ENCODE measurements at places on chromosomes 12 and 14.

DNA sequence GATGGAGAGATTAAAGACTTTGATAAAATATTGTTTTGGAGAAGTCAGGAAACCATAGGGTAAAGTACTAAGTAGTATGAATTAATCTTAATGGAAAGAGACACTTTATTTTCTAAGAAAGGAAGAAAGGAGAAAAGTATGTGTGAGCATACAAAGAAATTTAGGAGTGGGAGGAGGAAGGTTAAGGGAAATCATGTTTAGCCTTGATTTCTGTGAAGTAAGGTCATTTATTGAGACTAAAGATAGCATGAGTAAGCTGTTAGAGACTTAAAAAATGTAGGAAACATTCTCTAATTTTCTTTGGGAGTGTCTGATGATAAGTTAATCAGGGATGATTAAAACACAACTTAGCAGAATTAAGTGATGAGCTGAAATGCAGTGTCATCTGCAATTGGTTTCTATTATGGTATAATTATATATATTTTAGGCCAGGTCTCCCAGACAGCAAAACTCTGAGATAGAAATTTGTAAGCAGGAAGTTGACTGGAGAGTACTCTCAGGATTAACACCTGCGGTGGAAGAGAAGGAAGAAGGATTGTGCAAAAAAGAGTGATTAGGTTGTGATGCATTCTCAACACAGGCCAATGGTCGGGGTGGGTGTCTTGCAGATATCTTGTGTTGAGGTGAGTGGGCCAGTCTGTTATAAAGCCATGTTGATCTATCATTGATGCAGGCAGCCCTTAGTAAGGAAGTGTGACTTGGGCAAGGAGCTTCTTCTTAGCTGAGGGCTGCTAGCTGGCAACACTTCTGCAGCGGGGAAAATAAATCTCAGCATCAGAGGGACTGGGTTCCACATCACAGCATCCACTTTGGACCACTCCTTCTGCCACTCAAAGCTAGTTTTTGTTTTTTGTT, 256.2 kb downstream of the AEBP2 start:
- DNase-seq, result no peak

GRCh38 chr12:63843254-63843720, 1.2 kb upstream of the SRGAP1 start:
- DNase-seq, result no peak

DNA sequence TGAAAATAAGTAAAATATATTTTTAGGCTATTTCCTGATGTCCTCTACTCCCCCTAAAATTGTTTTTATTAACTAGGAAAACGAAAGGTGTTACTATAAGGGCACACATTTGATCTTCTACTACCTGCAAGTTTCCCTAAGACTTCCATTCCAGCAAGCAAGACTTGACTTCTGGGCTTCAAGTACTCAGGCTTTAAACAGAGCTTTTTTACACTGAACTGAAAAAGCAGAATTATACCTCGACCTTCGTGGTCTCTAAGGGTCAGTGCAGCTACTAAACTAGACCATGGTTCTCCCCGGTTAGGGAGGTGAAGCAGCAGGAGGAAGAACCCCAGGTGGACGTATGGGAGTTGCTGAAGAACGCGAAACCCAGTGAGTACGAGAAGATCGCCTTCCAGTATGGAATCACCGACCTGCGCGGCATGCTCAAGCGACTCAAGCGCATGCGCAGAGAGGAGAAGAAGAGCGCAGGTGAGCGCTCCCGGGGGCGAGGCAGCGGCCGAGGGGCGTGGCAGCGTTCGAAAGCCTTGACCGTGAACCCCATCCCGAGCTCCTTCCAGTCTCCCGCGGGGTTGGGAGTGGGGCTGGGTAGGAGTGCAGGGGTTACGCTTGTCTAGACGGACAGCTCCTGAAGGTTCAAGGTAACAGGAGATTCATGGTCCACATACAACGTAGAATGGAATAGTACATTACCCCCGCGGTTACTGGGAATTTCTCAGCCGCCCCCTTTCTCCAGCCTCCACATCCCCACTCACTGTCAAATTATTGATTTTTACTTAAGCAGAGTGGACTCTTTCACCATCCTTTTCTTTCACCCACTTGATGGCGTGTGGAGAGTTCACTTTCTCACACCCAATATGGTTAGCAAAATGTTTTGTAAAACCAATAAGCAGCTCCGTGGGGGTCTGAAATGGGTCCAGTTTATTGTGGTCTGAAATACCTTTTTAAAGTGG, 47.6 kb downstream of the MYBPC1 start:
- no peak for DNase-seq

GRCh38 chr12:26966842-26967241, 28.6 kb downstream of the FGFR1OP2 start:
- DNase-seq, result no peak

DNA sequence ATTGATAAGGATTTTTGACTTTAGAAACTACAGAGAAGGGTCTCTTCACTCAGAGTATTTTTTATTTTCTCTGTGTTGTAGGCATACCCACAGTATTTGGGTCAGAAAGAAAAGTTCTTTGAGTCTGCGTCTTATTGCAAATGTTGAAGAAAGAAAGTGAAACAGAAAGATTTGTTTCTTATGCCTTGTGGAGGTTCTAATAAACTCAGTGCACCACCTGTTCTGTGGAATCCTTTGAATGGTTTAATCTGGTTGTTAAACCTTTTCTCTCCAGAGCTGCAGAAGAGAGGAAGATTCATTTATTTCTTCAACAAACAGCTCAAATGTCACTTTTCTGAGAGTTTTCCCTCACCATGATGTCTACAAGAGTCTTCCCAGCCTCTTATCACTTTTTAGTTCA, 146.6 kb upstream of the PLEKHG7 start:
- DNase-seq, result no peak

GRCh38 chr12:4567073-4567881, 5.3 kb downstream of the DYRK4 start:
- DNase-seq, result no peak

DNA sequence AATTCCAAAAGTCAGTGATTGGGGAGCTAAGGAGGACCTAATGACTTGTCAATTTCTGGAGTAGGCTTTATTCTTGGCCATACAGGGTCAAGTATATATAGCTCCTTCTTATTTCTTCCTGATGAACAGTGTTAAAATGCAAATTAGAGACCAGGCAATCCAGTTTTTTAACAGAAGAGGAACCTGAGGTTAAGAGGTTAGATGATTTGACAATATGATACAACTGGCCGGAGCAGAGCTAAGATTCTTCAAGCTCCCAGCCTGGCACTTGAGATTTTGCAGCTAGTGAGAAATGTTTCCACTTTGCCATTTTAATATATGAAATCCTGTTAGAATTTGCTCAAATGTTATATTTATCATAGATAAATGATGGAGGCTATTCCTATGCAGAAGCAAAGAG, 204.0 kb downstream of the SSPN start:
- DNase-seq, result no peak

DNA sequence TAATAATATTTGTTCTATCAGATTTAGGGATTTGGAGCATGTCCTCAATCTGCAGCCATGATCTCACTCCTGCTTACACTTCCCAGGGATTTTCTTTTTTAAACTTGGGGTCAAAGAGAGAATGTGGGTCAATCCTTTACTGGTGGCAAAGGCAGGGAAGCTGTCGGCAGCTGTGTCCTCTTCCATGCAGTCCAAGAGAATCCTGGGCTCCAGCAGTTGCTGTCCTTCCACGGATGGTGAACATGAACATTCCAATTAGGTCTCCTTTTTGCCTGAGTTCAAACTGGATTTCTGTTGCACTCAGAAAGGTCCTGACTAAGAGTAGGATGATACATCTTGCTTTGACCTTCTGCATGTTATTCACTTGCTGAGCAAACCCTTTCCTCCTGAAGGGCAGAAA, 73.9 kb downstream of the ARL6IP4 start:
- no peak for DNase-seq

DNA sequence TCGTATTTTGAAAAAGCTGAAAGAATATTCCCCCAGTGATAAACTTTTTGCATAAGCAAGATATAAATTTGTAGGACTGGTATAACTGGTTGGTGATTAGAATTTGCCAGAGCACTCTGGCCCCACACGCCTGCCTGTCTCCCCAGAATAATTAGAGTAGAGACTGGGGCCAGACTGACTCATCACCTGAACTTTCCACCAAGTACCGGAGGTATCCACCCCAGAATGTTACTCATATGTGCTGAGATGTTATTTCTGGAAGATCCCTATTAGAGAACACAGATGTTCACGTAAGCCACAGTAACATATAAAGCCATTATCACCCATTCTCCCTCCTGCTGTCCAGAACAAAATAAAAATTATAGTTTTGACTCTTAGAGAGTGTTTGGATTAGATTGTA, 49.5 kb upstream of the PIWIL1 start:
- no peak for DNase-seq

DNA sequence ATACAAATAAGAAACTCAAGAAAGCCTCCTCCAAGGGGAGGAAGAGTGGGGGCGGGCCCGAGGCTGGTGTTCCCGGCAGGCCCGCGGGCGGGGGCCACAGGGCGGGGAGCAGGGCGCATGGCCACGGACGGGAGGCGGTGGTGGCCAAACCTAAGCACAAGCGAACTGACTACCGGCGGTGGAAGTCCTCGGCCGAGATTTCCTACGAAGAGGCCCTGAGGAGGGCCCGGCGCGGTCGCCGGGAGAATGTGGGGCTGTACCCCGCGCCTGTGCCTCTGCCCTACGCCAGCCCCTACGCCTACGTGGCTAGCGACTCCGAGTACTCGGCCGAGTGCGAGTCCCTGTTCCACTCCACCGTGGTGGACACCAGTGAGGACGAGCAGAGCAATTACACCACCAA, 8.7 kb downstream of the DACT1 start:
- DNase-seq, result no peak

DNA sequence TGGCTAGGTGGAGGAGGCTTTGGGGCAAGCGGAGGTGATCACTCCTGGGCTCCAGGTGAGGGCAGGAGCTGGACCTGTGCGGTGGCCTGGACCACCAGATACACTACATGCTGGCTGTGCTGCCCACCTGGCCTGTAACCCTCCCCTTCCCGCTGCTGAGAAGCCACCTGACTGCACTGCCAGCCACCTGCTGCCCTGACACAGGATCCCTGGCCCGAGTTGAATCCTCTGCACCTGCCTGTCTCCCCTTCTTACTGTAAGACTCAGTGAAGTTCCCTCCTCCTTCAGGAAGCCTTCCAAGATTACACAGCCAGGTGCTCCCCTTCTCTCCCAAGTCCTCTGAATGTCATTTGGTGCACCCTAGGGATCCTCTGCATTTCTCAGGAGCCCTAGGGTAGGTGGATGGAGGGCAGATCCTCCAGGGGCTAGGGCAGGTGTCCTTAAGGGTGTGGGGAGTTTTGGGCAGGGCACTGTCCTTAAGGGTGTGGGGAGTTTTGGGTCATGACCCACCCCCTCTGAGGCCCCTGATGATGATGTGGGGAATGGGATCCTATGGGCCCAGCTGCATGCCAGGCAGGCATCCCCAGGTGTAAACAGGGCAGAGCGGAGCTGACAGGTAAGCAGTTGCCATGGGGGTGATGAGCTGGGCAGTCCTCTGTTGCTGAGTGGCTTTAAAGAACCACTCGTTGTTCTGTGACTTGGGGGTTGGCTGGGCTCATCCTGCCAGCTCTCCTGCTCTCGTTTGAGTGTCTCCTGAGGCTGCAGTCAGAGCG, 6.7 kb upstream of the MTA1 start:
- DNase-seq, result no peak

- DNase-seq, result no peak
These were observed 587.4 kb downstream of the AACS start for GRCh38 chr12:125652681-125653080.

DNA sequence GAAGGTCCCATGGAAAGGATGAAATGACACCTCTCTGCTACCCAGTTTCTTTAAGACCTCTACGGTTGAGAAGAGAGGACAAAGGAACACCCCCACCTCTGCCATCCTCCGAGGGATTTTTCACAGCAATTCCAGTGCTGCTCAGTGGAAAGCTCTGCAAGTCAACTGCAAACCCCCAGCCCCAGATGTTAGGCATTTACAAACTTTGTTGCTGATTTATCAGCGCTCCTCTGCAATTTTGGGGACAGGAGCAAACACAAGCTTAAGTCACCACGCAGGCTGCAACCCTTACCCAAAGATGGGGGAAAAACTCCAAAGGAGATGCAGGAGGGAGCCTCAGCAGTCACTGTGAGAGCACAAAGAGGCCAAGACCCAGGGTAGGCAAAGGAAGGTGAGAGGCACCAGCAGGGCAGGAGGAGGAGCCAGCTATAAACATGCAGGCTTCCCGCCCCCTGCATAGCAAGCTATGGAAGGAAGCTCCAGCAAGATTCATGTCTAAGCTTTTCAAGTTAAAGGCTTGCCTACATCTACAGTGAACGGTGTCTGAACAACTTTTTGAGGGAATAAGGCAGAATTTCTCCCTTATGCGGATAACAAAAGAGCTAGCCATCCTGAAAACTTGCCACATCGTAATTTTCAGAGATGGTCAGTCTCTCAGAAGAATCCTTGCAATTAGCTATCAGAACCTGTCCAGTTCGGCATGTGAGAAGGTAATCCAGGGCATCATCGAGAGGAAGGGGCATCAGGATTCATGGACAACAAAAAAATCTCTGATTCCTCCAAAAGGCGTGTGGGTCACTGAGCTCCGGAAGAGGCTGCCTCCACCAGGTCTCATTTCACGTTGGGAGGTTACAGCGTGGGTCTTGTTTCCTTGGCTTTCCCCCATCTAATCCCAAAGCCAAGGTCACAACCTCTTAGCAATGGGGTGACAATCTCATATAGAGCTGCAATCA, 3.9 kb downstream of the CTDSP2 start:
- DNase-seq, result no peak

- DNase-seq, result no peak
These were observed 29.7 kb downstream of the ZFP36L1 start for GRCh38 chr14:68762953-68763764.

- no peak for DNase-seq
These were observed 52.6 kb downstream of the EIF2S3B start for GRCh38 chr12:10558301-10558700.

DNA sequence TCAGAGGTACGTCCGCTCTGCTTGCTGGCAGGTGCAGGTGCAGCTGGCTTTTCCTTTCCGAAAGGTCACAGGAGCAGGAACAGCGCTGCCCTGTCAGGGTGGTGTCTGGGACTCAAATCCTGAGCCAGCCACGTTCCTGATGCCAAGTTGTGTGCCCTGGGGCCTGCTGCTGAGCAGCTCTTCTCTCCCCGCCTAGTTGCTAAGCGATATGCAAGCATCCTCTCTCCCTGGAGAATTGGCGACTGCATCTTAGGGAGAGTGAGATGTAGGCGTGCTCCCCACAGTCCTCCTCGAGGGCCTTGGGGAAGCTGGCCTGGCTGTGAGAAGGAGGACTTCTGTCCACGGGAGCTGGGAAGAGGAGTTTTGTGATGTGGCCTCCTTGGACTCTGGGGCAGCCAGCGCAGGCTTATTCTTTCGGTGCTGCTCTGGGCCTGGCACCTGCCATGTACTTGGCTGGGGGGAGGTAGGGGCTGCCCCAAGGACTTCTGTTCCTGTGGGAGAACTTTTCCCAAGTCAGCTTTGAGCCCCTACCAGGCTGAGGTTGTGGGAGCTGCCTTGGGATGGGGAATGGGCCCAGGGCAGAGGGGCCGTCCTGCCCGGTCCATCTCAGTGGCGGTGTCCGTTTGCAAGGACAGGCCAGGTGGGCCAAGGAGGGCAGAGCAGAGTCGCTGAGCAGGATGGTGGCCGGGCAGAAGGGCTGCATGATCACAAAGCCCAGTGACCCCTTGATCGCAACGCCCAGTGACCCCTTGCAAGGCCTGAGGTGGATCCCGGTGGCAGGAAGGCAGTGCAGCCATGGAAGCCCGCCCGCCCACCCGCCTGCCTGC, 183.5 kb downstream of the ADGRD1 start:
- DNase-seq, result no peak
